WTC11 (cell line): ENCODE measurements at places on chromosomes 12 and 14. TPM values are rescaled to one million over a fixed set of nuclear protein-coding genes. Genes with fewer than 3 reads are reported as not detected.

- no peak overlapping the region for H3K4me3 ChIP-seq
- H3K36me3 ChIP-seq, result no peaks in the 10 kb centered on the region
- H3K27me3 ChIP-seq, result 0 out of 2 replicates have a peak, but pooled peaks cover 3% of the 10 kb centered on the region
Observed at GRCh38 chr12:131151558-131152345, 198.0 kb downstream of the ADGRD1 start.

DNA sequence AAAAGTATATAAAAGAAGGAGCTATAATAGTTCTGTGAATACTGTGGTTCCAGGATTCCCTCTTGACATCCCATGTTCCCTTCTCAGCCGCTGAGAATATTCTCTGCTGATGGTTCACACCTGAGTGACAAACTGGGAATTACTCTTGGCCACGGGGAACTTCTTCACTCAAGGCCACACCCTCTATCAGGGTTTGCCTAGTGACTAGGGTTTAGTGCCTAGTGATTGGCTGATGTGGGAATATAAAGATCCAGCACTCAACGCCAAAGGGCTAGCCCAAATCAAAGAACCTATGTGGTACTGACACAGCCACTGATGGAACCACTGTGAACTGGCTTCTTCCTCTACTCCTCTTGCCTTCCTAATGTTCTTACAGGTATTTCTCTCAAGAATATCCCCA is 248.4 kb downstream of the ASCL1 start:
- no peaks in the 10 kb centered on the region for H3K4me1 ChIP-seq
- H3K27me3 ChIP-seq, result no peaks in the 10 kb centered on the region
- DNase-seq, result no peak
- no peak overlapping the region for H3K4me3 ChIP-seq
- no peak overlapping the region for H3K27ac ChIP-seq

DNA sequence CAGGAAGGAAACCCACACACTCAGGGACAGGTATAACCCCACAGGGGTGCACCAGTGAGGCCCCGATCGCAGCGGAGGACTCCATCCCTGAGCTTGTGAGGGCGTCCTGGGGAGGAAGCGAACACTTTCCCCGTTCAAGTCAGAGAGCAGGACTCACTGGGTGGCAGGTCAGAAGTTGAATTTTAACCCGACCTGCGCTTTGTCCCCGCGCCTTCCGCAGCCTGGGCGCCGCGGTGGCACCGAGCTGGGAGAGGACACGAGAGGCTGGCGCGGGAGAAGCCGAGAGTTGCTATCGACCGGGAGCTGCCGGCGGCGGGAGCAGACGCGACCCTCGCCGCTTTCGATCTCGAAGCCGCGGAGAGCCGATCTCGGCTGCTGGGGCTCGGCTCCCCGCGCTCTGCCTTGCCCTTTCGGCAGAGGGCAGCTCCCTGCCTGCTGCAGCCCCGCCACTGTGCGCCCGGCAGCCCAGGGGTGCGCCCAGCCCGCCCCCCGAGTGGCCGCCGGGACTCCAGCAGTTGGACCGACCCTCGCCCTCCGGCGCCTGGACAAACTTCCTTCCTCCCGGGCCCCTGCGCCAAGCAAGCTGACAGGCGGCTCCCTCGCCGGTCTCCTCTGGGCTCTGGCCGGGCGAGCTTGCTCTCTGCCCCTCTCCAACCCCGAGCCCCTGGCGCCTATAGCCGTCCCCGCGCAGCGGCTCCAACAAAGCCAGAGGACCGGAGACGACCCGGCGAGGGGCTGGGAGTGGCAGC is 918 bp downstream of the LIN7A start:
- H3K4me3 ChIP-seq, result peak overlapping the region; percentile 96
- peak overlapping the region; percentile 68 for H3K27ac ChIP-seq
- peaks cover 18% of the 10 kb centered on the region for H3K27me3 ChIP-seq
- peaks cover 52% of the 10 kb centered on the region for H3K4me1 ChIP-seq
- DNase-seq, result peak; percentile 79
- H3K36me3 ChIP-seq, result no peaks in the 10 kb centered on the region

Gene CRY1
- total RNA-seq, result 23.1 to 25.5 TPM (median 24.8 TPM) in 3 replicates

Gene RPGRIP1
- 0.41 to 0.71 TPM (median 0.50 TPM) in 3 replicates for total RNA-seq
